Activated CD4-positive, alpha-beta T cell treated with anti-CD3 and anti-CD28 coated beads for 24 hours (primary cell): ENCODE measurements at places on chromosomes 2 and 18.

DNA sequence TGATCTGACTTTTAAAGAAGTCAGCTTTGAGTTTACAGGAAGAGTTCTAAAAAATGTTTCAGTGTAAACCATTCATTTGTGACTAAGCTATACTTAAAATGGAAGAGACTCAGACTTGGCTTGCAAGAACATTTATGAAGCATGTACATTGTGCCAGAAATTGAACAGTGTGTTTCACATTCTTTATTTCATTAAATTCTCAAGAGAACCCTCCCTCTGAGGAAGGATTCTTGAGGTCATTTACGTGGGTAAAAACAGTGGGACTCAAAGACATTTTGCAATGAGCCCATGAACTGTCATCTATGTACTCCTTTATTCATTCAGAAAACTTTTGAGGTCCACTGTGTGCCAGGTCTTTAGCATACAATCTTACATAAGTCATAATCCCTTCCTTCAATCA, 143.6 kb upstream of the ZNF521 start:
- DNase-seq: no peak

GRCh38 chr18:58407649-58408407, 221.1 kb downstream of the ALPK2 start:
- no peak for DNase-seq

DNA sequence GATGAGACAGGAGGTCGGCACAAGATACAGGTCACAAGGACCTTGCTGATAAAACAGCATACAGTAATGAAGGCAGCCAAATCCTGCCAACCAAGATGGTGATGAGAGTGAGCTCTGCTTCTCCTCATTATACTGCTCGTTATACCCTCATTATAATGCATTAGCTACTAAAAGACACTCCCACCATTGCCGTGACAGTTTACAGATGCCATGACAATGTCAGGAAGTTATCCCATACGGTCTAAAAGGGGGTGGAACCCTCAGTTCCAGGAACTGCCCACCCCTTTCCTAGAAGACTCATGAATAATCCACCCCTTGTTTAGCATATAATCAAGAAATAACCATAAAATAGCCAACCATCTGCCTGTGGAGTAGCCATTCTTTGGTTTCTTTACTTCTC, 224.2 kb downstream of the RBM43 start:
- DNase-seq: no peak

GRCh38 chr2:69514406-69514805, 77.2 kb upstream of the NFU1 start:
- DNase-seq: no peak

GRCh38 chr18:8548186-8548585, 61.1 kb upstream of the RAB12 start:
- no peak for DNase-seq

GRCh38 chr18:75164479-75164878, 44.5 kb downstream of the PTGR3 start:
- DNase-seq: no peak

DNA sequence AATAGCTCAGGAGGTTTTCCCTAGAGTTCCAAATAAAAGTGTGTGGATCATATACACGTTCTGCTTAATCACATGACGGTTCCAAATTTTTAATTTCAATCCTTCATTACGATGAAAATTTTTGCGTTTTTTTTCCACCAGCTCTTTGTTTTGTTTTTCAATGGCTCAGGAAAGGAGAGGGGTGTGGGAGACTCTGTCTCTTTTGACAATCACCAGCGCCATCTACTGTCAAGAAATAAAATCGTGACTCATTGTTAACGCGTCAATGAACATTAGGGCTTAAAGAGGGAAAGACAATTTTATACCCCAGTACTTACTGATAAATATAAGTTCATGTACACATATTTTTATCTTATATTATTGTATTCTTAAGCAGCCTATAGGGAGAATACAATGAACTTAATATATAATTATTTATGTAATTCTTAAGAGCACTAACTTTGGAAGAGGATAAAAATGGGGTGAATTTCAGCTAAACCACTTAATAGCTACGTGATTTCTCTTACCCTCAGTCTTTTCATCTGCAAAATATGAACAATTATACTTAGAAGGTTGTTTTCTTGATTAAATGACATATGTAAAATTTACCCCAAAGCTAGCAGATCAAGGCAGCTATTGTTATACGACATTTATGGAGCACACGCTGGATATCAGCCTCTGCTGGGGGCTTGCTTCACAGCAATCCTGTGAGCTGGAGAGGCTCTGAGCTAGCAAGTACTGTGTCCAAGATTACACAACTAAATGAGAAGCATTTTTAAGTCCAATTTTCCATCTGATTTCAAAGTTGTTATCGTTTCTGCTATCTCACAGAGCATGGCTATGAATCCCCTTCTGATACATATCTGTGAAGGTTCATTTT, 47.4 kb upstream of the RMDN2 start:
- DNase-seq: no peak

DNA sequence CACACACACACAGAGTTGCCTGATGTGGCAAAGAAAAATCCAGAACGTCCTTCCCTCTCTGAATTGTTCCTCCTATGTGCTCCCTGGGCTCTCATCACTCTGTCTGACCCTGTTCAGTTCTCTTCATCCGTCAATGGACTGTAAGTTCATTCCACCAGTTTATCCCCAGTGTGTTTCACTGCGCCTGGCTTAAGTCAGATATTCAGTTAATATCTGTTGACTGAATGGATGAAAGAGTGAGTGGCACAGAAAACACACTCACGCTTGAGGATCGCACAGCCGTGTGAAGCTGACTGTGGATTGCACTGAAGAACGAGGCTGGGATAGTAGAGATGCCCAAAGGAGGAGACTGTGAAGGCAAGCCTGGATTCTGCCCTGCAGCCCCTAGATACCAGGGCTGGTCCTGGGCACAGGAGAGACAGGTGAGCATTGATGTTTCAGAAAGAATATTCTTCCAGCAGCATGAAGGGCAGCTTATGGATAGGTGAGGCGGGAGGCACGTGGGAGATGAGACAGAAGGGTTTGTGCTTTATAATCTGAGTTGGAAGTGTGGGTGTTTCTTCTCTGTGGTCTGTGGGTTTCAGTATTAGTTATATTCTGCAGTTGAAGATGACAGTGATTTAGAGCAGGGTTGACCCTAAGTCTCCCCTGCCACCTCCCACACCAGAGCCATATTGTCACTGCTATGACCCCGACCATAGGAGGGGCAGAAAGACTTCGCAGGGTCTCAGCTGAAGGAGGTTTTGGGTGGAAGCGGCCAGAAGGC, 129.9 kb downstream of the SOCS6 start:
- no peak for DNase-seq

GRCh38 chr2:239522740-239523119, 121.9 kb upstream of the HDAC4 start:
- DNase-seq: no peak

GRCh38 chr2:40072442-40073232, 293.6 kb upstream of the THUMPD2 start:
- no peak for DNase-seq

DNA sequence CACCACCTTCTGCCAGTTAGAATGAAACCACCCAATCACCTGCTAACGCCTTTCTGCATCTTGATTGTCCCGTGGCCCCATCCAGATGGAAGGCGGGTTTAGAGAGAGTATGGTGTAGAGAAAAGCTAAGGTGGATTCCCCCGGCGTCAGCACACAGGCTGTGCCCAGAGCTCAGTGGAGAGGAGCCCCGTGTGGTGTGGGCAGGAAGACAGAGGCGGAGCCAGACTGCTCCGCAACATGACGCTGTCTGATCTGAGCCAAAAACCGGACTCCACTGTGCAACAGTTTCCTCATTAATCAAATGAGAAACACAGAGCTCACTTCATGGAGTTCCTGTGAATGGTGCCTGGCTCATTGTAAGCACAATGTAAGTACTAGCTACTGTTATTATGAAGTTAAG, 448.1 kb upstream of the SMIM21 start:
- DNase-seq: no peak

- DNase-seq: no peak
These were observed 98.7 kb downstream of the PLA2R1 start for GRCh38 chr2:159963700-159964099.

- DNase-seq: no peak
These were observed 290.2 kb upstream of the ACVR2A start for GRCh38 chr2:147554521-147555107.

DNA sequence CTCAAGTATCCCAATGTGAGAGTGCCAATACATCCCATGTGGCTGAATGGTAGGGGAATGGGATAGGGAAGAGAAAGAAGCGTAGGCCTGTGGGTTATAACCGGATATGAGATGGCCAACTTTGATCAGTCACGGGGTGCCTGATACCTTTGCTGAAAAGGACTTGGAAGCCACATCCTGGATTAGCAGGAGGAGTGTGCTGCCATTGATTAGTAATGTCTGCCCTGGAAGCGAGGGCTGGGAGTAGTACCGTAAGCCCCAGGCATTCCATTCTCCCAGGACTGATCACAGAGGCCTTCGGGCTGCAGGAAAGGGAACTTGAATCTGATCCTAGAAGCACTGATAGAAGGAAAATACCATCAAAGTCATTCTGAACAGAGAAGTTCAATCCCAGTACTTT, 218.5 kb downstream of the TFCP2L1 start:
- DNase-seq: no peak

DNA sequence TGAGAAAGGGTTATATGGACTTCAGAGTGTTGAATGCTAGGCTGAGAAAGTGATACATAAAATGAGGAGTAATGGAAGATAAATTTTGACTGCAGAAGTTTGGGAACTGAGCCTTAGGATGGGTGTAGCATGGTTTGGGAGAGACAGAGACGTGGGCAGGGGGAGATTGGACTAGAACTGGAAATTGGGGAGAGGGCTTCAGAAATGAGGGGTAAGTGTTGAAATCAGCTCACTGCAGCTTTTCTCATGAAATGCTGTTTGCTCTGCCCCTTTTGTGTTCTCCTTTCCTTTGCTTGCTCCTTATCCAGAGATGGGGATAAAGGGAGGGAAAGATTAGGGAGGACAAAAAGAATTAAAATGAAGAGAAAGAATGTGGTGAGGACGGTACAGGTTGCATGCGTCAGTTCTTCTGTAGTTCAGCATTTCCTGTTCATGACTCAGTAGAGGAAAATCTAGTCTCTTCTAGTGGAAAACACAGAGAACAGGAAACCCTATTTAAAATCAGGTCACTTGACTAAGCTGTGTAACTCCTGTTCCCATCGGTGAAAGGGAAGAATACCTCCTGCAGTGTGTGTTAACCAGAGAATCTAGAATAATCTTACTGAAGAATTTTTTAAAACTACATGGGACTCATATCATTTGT, 105.6 kb downstream of the CRIM1 start:
- no peak for DNase-seq

DNA sequence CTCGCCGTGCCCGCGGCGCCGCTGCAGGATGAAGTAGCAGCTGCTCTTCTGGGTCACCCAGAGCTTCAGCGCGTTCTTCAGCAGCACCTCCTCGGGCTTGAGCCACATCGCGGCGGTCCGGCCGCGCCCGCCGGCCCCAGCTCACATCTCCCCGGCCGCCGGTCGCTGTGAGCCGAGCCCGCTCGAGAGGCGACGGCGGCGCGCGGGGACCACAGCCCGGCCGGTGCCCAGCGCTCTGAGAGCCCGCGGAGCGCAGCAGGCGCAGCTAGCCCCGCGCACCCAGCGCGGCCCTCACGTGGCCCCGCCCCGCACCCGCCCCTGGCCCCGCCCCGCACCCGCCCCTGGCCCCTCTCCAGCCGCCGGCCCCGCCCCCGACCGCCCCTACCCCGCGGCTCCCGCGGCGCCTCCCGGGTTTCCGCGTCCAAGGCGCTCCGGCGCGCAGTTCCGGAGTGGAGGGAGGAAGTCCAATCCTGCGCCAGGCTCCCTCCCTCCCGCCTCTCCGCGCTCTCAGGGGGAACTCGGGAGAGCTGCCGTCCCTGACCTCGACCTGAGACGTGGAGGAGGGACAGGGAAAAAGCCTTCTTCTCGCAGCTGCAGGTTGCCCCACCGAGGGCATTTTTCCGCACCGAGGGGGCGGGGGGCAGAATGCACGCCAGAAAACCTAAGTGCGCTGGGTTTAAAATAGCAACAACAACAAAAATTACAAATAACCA, at the start of gene TBC1D8:
Gene TBC1D8, minus strand, starts transcription at position 237 of the 713 bp plus-strand sequence. Its CDS starts 129 bp downstream, at position 108.
- DNase-seq: peak; percentile 51
